Stimulated activated CD4-positive, alpha-beta T cell treated with anti-CD3 and anti-CD28 coated beads, Interleukin-12 subunit alpha, Interleukin-12 subunit beta, amount 100 ng/mL, for 24 hours (primary cell): ENCODE measurements at places on chromosomes 3 and 15.

GRCh38 chr15:45399381-45400212, 21.3 kb upstream of the GATM start:
- no peak for DNase-seq

- DNase-seq, result no peak
These were observed 82.0 kb upstream of the SCN5A start for GRCh38 chr3:38731522-38731921.

DNA sequence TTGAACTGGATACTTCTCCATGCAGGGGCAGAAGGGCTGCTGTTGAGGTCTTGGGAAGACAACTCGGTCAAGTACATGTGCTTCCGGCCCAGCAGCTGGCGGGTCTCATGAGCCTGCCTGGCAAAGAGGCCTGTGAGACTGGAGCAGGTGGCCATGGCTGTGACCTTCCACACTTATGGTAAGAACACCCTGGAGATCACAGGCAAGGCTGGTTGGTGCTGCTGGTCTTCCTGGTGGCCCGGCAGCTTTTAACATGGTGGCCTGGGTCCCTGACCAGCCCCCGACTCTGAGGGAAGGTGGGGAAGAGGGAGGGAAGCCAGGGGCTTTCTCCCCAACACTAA, 15.4 kb downstream of the CHRD start:
- DNase-seq, result no peak

DNA sequence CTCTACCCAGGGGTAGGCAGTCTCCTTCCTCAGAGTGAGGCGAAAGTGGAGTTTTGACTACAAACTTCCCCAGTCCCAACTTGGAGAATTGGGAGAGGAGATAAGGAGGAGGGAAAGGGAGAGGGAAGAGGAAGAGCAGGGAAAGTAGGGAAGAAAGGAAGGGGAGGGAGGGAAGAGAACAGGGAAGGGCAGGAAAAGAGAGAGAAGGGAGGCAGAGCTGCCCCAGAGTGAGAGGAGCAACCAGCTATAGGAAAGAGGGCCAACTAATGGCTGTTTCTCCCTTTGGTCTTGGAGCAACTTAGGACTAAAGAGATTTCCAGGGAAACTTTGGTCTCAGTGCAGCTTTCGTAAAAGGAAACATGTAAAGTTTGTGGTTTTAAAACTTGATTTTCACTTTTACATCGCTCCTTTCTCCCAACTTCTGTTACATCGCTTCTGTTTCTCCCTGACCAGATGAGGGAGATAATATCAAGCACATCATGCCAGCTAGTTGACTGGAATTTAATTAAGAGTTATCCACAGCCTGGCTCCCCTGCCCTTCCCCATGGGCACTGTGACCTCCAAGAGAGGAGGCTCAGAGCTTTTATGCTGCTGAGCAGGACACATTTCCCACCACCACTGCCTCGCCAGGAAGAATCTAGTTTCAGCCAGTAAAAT, 1.4 kb downstream of the CA12 start:
- no peak for DNase-seq
